ENCODE measurements at places on chromosomes 6 and 20.

DNA sequence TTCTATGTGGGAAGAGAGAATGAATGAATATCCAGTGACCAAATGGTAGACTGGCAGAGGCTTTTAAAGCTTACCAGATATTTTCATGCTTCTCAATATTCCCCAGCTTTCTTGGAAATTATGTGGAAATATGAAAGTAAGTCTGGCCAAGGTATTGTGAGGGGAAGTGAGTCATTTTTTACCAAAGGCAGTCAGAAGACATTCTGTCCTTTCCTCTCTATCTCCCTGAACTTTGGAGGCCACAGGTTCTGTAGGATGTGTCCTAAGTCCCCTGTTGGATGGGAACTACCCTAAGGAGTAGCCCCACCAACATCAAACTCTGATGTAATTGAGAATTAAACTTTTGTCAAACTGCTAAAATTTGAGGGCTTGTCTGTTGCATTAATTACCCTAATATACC, 593.8 kb upstream of the NRSN1 start:
- DNase-seq = no peak

DNA sequence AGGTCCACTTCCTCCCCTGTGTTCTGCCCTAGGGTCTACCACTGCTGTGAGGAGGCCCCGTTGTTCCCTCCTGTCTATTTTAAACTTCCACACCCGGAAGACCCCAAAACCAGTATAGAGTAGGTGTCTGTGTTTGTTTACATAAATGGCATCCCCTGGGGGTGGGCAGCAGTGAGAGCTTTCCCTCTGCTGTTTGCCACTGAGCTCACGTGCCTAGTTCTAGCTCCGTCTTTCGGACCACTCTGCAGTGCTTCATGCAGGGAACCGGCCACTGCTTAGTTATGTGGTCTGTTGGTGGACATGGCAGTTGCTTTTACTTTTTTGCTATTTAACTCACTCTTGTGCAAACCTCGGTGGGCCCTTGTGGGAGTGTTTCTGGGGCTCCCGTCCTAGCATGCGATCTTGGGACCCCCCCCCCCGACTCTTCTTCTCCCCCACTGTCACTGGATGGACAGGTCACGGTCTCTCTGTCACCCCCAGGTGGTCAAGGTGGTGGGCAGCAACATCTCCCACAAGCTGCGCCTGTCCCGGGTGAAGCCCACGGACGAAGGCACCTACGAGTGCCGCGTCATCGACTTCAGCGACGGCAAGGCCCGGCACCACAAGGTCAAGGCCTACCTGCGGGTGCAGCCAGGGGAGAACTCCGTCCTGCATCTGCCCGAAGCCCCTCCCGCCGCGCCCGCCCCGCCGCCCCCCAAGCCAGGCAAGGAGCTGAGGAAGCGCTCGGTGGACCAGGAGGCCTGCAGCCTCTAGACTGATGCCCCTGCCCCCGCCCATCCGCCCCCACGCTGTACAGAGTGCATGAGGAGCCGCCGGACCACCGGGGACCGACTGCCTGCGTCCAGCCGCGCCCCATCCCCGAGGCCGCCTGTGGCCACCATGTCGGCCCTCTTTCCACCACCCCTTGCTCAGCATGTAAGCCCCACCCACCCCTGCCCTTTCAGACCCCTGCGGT, 40.9 kb downstream of the VSTM2L start:
- DNase-seq = no peak

DNA sequence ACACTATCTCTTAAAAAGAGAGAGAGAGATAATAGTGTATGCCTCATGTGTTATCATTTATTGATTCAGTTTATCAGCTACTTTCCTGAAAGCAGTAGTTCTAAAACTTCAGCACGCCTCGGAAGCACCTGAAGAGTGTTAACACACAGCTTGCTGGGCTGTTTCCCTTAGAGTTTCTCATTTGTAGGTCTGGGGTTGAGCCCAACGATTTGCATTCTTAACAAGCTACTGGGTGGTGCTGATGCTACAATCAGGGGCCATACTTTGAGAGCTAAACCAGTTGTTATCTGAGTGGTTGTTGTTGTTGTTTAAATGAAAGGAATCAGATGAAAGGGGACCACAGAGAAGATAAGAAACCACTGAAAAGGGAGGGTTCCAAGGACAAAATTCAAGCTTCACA, 32.6 kb downstream of the SIM1 start:
- DNase-seq = no peak

- peak; percentile 25 for DNase-seq
Observed at GRCh38 chr6:134830940-134831339, 119.0 kb downstream of the ALDH8A1 start.

DNA sequence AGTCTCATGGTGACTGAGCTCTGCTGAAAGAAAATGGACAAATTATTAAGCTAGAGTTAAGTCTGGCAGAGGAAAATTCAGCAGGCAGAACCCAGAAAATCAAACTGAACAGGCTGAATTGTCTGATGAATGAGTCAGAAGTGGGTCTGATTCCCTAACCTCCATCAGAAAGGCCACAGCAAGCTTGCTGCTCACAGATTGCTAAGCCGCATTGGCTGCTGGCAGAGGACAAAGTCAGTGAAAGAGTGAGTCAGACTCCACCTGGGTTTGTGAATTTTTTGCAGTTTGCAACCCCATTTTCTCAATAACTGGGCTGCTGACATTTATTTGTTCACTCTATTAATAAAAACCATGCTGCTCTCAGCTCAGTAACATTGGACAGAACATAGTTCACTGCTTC, 191.3 kb downstream of the EPM2A start:
- no peak for DNase-seq

DNA sequence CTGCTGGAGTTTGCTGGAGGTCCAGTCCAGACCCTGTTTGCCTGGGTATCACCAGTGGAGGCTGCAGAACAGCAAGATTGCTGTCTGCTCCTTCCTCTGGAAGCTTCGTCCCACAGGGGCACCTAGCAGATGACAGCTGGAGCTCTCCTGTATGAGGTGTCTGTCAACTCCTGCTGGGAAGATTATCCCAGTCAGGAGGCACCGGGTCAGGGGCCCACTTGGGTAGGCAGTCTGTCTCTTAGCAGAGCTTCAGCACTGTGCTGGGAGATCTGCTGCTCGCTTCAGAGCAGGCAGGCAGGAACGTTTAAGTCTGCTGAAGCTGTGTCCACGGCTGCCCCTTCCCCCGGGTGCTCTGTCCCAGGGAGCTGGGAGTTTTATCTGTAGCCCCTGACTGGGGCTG, 96.8 kb upstream of the SLC35F1 start:
- DNase-seq = no peak

- DNase-seq = no peak
Observed at GRCh38 chr6:132210886-132211563, 190.2 kb downstream of the MOXD1 start.

GRCh38 chr6:34231566-34232336, 4.9 kb upstream of the HMGA1 start:
- no peak for DNase-seq

DNA sequence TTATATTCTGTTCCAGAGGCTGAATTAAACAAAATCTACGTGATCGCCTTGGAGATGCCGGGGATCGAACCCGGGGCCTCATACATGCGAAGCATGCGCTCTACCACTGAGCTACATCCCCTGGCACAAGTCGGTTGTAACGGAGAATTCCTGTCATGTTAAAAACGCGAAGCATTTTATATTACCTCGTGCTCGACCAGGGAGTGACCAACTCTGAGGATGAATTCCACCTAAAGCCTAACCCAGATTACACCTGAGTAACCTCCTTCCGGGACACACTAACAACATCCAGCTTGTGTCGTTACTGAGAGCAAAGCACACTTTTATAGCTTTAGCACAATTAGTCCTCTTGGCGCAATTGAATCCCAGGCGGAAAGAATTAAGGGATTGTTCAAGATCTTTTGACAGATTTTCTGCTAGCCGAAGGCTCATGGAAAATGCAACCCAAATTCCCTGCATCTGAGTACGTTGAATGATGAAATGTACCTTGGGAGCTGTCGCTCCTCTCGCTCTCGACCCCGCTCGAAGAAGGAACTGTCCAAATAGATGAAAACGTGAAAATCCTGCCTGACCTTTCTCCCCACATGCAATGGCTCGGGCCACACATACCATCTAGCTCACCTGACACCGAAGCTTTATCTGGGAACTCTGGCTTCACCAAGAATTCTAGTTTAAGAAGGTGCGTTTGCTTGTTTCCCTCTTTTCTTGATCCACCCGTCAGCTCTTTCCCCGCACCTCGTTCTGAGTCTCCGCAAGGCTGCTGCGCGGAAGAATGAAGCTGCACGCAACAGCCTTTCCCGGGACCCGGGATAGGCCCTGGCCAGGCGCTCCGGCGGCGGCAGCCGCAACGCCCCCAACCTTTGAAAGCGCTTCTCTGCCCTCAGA, 148.3 kb downstream of the GPX5 start:
- DNase-seq = peak; percentile 39

DNA sequence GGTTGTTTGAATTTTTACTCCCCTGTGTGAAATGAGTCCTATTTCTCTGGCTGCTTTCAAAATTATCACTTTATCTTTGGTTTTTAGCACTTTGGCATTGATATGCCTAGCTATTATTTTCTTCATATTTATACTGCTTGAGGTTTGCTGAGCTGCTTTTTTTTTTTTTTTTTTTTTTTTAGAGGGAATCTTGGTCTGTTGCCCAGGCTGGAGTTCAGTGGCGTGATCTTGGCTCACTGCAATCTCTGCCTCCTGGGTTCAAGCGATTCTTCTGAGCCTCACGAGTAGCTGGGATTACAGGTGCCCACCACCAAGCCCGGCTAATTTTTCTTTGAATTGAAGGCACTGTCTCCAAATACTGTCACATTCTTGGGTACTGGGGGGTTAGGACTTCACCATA, 40.6 kb downstream of the STXBP5 start:
- DNase-seq = no peak

DNA sequence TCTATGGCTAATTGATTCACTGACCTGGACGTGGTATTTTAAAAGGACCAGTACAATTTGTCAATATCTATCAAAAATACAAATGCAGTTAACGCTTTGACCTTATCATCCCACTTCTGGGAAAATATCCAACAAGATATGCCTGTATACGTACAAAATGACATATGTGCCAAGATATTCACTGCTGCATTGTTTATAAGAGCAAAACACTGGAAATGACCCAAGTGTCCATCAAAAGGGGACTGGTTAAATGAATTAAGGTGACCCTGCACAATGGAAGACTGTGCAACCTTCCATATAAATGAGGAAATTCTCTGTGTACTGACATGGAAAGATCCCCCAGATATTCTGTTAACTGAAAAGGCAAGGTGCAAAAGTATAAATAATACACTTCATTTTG, 13.9 kb downstream of the TRAM2 start:
- no peak for DNase-seq

GRCh38 chr6:113881478-113881980, 24.4 kb downstream of the MARCKS start:
- DNase-seq = no peak

DNA sequence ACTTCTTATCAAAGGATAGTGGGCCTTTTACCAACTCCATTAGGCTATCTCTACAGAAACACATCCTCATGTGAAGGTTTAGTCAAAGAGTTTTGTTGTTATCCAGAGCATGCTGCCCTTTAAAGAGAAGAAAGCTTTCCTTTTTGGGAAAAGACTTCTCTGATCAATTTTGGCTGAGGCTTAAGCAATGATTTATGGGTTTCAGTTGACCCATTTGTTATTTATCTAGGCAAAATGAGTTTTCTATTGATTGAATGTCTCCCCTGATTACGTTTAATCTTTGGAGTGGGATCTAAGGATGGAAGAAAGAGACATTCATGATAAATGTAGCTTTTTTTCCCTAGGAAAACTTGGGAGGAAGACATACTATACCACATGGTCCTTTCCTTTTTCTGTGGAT, 326.6 kb upstream of the JAG1 start:
- DNase-seq = no peak

GRCh38 chr6:108655806-108656651, 95.3 kb downstream of the FOXO3 start:
- DNase-seq = no peak

DNA sequence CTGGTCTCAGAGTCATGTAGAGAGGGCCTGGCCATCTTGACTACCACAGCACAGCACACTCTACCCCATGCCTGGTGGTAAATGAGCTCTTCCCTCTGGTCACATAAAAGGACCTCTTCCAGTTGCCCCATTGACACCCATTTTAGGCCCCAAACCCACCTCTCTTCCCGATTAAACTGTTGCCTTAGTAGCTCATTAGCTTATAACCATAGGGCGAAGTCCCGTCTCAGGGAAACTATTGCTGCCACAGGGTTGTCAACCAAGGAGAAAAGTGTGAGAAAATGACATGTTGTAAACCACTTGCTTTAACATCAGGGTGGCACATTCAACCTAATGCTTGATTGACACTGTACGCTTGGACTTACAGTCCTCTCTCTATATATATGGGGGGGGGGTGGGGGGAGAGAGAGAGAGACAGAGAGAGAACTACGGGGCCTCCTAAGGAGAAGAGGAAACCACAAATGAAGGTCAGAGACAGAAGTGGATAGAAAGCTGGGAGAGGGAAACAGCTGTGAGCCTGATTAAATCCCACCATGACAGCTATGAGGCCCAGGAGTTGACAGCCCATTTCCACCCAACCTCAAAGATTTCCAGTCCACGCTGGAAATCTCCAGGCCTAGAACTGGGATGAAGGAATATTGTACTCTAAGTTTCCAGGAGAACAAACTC, 14.9 kb upstream of the BTN1A1 start:
- DNase-seq = no peak

GRCh38 chr20:44537993-44538392, 16.1 kb upstream of the SERINC3 start:
- no peak for DNase-seq

- no peak for DNase-seq
Observed at GRCh38 chr6:65667916-65668656, 38.9 kb downstream of the EYS start.

- DNase-seq = no peak
Observed at GRCh38 chr6:35589904-35590303, 77.2 kb upstream of the TULP1 start.

GRCh38 chr6:160015778-160016684, 47.1 kb downstream of the IGF2R start:
- DNase-seq = no peak

GRCh38 chr20:51353491-51353890, 189.0 kb downstream of the NFATC2 start:
- DNase-seq = no peak

DNA sequence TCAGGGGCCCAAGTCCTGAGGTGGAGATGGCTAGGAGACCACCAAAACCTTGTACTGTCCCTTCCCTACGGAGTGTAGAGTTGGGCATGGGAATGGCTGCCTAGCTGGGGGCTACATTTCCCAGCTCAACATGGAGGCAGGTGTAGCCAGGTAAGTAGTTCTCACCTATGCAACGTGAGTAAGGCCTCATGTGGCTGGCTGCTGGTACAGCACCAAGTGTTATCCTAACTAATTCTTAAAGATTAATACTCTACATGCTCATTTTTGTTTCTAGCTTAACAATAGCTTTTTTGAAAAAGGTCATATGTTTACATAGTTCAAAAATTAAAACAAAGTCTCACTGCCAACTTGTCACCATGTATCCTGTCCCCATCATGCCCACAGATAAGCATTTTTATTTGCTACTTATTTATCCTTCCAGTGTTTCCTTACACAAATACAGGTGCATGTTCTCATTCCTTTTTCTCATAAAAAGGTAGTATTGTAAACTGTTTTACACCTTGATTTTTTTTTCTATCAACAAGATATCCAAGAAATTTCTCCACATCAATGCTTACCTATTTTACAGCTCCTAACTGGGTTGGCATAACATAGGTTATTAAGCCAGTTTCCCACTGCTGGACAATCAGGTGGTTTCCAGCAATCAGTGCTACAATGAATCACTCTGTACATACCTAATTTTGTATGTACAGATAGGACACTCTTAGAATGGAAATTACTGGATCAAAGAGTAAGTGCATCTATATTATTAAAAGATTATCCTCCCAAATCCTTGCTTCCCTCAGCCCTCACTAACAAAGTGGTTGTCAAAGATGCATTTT, 25.5 kb downstream of the ABHD12 start:
- no peak for DNase-seq

Data from NCI-H2171 (cell line).